Activated CD4-positive, alpha-beta T cell treated with anti-CD3 and anti-CD28 coated beads, Interleukin-2, amount 50 U/mL, for 48 hours (primary cell): ENCODE measurements at places on chromosomes 12 and 14.
A peak's percentile ranks its signal among the peaks of the same experiment; 100 is the strongest.

DNA sequence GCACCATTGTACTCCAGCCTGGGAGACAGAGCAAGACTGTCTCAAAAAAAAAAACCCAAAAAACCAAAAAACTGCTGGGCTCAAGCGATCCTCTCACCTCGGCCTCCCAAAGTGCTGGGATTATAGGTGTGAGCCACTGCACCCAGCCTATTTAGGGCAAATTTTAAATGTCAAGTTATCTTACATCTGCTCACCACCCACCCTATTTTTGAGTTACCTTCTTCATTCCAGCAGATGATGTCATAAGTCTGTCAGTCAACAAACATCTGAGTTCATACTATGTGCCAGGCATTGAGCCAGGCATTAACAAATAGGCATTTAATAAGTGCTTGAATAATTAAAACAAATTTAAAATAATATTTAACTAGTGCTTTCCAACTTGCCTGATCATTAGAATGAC is 21.5 kb downstream of the BATF start:
- DNase-seq: no peak

- DNase-seq: no peak
Observed at GRCh38 chr12:53254816-53255545, 13.1 kb upstream of the ESPL1 start.

- DNase-seq: peak; percentile 35
Observed at GRCh38 chr12:67650388-67651131, 2.0 kb downstream of the DYRK2 start.

GRCh38 chr14:61953602-61954001 is 191.4 kb downstream of the SNAPC1 start:
- no peak for DNase-seq

DNA sequence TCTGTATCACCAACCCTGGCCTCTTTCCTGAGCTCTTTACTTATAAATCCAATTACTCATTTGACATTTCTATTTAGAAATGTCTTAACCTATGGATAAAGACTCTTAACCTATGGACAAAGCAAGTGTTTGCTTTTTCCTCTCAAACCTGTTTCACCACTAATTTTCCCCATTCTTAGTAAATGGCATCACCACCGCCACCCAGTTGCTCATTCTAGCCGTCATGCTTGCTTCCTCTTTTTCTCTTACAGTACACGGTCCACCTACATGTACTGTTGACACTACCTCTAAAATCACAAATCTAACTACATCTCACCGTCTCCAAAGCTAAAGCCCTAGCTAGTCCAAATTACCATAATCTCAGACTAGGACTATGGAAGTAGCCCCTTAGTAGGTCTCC is 60.0 kb downstream of the CAPS2 start:
- no peak for DNase-seq

DNA sequence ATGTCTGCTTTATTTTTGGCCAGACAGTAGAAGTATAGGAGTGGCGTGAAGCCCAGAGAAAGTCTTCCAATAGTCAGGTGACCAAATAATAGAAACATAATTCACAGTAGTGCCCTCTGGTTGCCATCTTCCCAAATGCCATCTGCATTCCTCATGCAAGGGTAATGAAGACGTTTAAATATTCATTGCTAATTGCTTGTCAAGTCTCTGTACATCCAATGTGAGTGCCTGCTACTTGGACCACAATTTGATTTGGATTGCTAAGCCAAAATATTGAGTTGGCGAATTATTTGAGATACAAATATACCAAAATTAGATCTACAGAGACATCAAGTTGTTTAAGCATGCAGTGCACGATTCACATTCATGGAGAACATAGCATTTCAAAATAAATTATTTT is 402.7 kb downstream of the SOX5 start:
- DNase-seq: no peak

DNA sequence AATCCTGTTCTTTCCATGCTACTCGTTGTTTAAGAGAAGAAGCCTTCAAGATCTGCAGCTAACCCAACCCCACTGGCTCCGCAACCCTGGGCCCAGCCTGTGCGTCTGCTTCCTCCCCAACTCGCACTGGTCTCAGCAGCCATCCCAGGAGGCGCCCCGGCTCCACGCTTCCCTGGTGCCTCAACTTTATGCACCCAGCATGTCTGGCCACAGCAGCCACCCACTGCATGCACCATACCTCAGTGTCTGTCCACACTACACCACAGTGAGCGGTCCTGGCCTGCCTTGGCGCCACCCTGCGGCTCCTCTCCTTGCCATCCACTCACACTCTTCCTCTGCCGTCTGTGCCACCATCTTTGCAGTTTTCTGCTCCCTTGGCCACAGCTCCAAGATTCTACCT is 27.0 kb upstream of the DHRS4 start:
- no peak for DNase-seq
